ENCODE measurements at places on chromosomes 7 and 10.
A peak's percentile ranks its signal among the peaks of the same experiment; 100 is the strongest.

DNA sequence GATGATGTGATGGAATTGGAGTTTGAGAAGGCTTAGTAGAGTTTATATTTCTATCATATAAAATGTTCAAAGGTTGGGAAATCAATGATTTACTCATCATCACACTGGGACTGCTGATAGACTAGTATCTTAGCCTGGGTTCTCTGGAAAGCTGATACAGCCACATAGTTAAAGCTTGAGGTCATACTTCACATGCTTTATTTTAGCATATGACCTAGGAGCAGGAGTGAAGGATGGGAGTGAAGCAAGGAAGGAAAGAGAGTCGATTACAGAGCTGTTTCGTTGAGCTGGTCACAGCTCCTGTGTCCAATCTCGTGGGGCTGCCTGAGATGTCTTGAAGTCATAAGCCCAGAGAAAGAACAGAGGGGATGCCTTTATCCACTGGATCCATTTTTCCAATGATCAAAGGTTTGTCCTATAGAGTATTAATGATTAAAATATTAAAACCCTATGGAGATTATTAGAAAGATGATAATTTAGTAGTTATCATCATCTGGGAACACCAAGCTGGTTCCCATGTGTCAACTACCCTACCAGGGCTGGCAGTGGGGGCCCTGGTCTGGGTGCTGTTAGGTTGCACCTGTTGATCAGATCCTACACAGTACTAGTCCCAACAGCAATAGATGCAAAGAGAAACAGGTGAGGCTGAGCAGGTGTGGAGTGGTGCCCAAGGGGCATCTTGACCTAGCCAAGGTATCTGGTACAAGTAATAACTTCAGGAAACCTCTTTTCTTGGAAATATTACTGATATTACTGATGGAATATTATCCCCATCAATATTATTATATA lies 77.8 kb downstream of the BAMBI start:
- no peak for DNase-seq

DNA sequence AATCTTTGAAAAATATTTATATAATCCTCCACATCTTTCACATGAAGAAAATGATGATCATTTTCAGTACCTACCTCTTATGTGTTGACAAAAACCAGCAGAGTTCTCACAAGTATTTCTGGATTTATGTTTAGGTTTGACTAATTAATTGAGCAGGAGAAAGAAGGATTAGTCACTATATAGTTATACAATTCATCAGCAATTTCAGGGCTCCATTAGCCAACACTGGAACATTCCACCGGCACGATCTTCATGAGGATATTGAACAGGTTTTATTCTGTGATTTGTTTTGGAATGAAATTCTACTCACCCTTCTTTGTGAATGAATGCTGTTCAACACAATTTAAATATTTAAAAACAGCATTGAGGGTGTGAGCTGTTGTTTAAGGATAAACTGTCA lies 163.2 kb downstream of the SEM1 start:
- DNase-seq = no peak

DNA sequence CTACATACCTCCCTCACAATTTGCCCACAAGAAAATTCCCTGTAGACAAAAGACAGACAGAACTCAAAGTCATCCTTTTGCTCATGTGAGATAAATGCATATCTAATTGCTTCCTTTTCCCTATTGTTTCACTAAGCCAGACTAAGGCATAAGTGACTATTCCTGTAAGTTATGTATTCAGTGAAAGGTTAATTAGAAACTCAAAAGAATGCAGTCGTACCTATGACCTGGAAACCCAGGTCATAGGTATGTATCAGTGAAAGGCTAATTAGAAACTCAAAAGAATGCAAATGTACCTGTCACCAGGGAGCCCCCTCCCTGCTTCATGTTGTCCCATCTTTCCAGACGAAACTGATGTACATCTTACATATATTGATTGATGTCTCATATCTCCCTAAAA lies 10.3 kb upstream of the GARS1 start:
- DNase-seq = no peak

- no peak for DNase-seq
These were observed 196.4 kb downstream of the GFRA1 start for GRCh38 chr10:116076621-116077020.

GRCh38 chr10:128103229-128103714 lies 23.0 kb downstream of the MKI67 start:
- no peak for DNase-seq

GRCh38 chr7:140695381-140695780 lies 1.1 kb upstream of the NDUFB2 start:
- DNase-seq = no peak

- DNase-seq = no peak
These were observed 27.0 kb downstream of the COL1A2 start for GRCh38 chr7:94421681-94422080.

DNA sequence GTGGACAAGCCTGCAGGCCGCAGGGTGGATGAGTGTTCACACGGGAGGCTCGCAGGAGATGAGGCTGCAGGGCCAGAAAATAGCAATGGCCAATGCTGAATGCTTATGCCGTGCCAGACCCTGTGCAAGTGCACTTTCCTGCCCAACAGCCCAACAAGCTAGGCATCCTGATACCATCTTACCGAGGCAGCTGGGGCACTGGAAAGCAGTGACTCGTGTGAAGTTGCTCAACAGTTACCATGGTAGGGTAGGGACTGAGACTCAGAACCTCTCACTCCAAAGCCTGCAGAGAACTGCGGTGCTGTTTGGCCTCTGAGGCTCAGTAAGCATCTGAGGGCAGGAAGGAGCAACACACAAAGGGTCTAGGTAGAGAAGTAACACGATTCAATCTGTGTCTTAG lies 43.7 kb downstream of the JAZF1 start:
- no peak for DNase-seq

DNA sequence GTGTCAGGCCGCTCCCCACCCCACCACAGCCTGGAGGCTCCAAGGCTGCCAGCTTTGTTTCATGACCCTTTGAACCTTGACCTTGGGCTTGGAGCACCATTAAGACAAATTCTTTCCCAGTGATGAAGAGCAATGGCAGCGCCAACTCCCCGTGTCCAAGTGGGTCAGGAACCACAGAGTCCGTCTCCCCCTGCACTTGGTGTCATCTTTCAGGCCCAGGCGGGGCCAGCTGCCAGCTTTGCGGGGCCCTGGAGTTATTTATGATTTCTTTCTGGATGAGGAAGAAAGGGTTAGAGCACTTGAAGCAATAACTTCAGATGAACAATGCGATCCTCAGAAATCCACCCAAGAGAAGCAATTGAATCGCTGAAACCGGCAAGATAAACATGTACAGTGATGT lies 110.8 kb downstream of the MYL10 start:
- DNase-seq = no peak

DNA sequence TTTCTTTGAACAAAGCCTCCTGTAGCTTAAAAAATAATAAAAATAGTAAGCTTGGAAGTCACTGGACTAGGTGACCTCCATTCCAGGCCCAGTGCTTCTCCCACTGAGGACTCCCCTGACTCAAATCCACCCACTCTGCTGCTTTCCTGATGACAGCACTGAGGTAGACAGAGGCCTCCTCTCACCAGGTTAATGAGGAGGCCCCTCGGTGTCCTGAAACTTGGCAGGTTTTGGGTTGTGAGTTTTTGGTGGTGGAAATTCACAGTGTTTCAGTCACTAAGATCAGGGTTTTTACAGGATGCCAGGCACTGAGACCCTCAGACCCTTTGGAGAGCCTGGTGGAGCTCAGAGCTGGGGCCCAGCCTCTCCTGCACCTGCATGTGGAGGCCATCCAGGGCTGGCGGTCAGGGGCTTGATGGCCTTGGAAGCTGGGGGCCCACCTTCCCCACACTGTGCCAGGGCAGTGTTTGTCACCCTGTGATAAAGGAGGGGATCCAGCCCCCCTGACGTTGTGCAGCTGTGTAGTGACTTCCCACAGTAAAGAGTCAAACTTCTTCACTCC lies 19.1 kb downstream of the TSPAN14 start:
- DNase-seq = no peak

DNA sequence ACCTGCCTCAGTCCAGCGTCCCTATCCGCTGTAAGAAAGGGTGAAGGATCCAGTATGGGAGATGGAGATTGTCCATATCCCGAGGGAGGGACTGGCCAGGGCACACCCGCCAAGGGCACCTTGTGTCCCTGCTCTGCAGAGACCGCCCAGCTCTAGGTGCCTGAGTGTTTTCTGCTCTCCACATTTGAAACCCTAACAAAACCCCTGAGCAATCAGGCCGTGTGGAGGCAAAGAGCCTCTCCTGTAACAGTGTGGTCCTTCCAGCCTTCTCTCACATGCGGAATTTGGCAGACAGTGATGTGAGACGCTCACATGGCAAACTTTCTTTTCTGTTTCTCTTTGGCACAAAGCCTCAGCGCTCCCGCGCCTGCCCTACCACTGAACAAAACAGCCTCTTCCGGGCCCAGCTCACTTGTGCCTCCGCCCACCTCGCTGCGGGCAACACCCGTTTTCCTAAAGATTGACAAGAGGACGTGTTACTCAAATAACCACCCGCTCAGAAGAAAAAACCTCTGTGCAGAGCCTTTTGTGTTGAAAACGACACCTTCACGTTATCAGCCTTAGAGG lies 514.8 kb downstream of the DNAJB6 start:
- peak; percentile 31 for DNase-seq
